ENCODE measurements at places on chromosomes 12 and 14.

- no peak for DNase-seq
These were observed 161.0 kb downstream of the TSPAN9 start for GRCh38 chr12:3238196-3238595.

GRCh38 chr12:91213-91612 is 24.6 kb downstream of the IQSEC3 start:
- no peak for DNase-seq

DNA sequence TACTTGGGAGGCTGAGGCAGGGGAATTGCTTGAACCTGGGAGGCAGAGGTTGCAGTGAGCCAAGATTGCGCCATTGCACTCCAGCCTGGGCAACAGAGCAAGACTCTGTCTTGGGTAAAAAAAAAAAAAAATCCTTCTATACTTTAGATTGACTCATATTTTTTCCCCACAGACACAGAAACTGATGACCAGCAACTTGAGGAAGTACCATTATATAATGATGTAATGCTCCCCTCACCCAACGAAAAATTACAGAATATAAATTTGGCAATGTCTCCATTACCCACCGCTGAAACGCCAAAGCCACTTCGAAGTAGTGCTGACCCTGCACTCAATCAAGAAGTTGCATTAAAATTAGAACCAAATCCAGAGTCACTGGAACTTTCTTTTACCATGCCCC is 24.3 kb upstream of the SNAPC1 start:
- no peak for DNase-seq

DNA sequence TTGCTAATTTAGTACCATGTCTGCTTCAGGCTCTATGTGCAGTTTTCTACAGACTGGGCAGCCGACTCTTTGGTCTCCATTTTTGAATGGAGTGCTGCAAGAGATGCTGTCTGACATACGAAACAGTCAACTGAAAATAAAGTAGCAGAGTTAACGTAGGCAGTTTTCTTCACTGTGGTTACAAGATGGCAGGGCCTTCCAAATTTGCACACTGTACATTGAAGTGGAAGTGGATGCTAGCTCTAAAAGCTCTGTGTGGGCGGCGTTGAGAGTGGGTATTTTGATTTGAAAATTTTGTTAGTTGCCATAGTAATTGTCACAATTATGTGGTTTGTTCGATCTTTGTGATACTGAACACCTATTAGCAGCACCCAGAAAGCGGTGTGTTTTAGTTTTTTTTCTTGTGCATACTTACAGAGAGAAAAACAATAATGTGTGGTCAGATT is 154.9 kb upstream of the ATP2B1 start:
- no peak for DNase-seq

- no peak for DNase-seq
These were observed 120.9 kb downstream of the TMEM132C start for GRCh38 chr12:128387811-128388422.

DNA sequence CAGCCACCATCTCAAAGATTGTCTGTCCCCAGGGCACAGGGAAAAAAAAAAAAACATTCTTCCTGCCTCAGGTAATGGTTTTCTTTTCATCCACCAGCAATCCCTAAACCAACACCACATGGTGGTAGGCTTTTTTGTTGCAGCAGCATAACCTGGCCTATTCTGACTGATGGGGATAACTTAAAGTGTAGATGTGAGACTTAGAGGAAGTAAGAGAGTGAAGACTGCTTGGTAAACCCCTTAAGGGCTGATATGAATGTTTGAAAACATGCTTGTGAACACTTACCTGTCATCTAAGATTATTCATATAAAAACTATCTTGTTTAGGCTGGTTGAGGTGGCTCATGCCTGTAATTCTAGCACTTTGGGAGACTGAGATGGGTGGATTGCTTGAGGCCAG is 130.2 kb upstream of the RAP1B start:
- DNase-seq = no peak

- DNase-seq = no peak
These were observed 30.8 kb downstream of the TEP1 start for GRCh38 chr14:20382526-20382925.

DNA sequence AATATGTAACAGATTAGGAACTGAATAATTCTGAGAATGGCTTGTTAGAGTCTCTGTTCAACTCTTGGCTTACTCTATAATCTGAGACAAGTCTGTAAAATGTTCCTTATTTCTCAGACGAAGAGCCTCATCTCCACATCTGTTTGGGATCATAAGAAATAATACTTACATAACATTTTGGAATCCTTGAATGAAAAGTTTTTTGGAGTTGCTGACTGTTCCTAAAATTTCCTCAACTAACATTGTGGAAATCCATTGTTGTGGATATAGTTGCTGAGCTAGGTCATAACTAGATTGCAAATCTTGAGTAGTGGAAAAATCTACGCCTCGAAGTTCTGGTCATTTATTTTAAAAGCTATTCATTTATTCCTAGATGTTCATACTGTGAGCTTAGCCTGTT is 402.9 kb downstream of the ZFP36L1 start:
- DNase-seq = no peak

GRCh38 chr12:50984586-50985298 is 32.4 kb downstream of the HIGD1C start:
- DNase-seq = no peak
